ENCODE measurements at places on chromosomes 4 and X.

GRCh38 chrX:9647431-9647830 lies 118.2 kb downstream of the GPR143 start:
- DNase-seq, result no peak

GRCh38 chr4:125679989-125680388 lies 365.2 kb downstream of the FAT4 start:
- no peak for DNase-seq

- no peak for DNase-seq
Observed at GRCh38 chr4:68658672-68659071, 11.8 kb downstream of the UGT2B15 start.

GRCh38 chr4:154854362-154854761 lies 73.3 kb downstream of the RBM46 start:
- DNase-seq, result no peak

DNA sequence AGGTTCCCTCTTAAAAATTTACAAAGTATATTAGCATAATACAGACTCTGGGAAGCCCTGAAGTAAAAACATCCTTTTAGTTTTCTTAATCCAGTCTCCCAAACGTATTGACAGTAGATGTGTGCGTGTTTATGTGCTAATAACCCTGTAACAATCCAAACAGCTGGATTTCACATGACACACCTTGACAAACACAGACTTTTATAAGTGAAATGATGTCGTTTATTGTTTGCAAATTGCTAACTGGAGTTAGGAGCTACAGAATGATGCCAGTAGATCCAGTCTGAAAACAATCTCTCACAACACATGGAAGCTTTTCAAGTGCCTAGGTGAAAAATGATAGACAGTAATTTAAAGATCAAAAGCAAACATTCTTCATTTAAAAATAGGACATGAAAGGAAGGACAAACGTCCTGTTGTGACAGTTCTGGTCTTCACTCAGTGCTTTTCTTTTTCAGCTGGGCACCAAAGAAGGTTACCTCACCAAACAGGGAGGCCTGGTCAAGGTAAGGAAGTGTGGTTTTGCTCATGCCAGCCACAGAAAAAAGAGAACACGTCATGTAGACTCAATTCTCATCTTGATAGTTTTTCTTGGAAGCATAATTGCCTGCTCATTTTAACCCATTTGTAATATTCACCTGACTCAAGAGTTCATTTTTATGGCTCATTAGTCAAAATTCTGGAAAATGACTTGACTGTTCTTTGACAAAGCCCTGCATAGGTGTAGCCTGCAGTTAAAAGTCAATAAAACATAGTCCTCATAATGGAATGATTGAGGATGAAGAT lies 32.9 kb downstream of the LAMTOR3 start:
- no peak for DNase-seq

DNA sequence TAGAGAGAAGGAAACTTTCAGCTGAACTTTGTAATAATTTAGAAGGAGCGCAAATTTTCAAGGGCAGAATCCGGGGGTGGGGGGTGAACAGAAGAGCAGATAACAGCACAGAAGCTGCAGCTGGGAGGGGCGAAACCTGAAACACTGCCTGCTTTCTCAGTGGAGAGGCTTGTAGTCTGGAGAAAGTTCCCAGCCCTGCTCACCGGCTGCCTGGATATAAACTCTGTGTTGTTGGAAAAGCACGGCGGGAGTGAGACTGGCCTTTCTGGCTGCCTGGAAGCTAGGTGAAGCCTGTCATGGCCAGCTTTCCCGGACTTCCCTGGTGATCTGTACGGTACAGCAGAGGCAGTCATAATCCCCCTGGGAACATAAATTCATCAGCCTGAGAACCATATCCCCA lies 1352.1 kb upstream of the DIAPH2 start:
- no peak for DNase-seq

- no peak for DNase-seq
Observed at GRCh38 chrX:1378306-1378759, 13.6 kb downstream of the SLC25A6 start.

DNA sequence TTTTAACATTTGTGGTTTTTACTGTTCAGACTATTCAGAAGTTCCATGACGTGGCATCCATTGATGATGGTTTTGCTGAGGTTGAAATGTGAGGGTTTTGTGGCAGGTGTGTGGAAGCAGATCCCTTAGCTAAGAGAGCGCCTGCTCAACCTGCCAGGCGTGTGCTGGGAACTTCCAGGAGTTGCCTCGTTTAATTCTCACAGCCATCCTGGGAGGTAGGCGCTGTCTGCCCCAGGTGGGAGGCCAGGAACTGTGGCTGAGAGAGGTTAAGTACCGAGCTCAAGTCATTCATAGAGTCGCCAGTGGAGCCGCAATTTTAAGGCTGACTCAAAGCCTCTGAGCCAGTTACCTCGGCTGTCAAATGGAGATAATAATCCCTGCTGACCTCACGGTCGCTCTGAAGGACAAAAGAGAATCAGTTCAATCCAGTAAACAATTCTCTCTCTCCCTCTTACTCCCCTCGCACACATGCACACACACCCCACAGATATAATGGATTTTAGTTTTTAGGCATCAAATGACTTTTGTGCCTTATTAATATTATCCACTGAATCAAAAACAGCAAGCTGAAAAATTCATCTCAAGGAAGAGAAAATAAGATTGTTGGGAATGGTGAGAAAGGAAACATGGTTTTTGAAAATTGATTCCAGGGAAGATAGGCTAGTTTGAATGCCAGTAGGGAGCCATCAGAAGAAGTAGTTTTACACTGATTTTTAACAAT lies 171.3 kb downstream of the PTTG2 start:
- no peak for DNase-seq

GRCh38 chrX:147917700-147918695 lies 6.3 kb downstream of the FMR1 start:
- DNase-seq, result no peak

DNA sequence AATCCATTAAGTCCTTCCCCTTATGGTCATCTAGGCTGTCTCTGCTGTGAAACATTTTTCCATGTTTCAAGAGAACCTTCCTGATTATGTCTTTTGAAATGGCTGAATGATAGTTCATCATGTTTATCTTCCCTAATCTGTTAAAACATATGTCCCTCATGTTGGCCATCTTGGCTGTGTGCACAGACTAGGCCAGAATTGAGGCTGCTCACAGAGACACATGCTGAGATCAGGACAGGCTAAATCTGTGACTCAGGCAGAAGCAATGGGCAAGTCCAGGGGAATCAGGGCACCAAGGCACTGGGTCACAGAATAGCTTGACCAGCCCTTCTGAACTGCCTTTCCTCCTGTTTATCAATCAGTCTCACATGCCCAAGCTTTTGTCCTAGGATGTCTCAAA lies 78.3 kb downstream of the FHDC1 start:
- no peak for DNase-seq

DNA sequence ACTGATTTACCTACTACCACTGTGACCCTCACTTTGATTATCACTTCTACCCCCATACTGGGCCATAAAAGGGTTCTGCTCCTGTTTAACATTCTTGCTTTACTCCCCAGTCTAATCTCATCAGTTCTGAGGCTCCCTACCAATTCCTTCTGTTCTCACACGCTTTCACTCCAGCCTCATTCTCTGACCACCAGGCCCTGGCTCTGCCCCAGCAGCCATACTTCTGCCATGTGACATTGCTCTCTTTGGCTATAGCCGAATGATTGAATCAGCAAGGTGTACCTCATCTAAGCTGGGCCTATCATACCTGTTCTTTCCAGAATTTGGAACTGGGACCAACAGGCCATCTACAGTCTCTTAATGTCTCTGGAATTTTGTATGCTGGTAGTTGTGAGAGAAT lies 14.4 kb upstream of the ELF2 start:
- DNase-seq, result no peak

GRCh38 chr4:142598132-142598531 lies 248.0 kb downstream of the INPP4B start:
- no peak for DNase-seq

DNA sequence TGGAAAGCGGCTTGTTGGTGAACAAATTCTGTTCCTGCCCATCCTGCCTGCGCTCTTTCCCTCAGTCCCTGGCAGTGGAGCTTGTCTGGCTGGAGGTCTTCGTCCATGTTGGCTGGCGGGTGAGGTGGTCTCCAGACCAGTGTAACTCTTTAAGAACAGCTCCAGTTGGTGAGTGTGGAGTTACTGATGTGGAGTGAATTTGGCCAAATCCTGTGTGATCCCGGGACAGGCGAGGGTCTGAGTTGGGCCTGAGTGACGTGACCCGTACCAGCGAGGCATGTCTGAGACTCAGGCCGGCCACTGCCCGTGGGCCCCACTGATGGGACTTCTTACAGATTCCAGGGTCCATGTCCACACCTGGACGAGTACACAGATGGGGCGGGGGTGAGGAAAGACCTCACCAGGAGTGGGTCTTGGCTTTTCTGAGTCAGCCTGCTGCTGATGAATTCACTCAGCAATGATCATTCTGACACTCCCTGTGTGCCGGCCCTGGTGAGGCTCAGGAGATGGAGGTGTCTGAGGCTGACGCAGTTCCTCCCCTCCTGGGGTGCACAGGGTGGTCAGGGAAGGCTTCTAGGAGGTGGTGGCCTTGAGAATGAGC lies 45.5 kb downstream of the PSAPL1 start:
- no peak for DNase-seq

All from DMS79 treated with DMSO at 0.1 percent for 48 hours (cell line).